ENCODE measurements at places on chromosomes 5 and 9.

DNA sequence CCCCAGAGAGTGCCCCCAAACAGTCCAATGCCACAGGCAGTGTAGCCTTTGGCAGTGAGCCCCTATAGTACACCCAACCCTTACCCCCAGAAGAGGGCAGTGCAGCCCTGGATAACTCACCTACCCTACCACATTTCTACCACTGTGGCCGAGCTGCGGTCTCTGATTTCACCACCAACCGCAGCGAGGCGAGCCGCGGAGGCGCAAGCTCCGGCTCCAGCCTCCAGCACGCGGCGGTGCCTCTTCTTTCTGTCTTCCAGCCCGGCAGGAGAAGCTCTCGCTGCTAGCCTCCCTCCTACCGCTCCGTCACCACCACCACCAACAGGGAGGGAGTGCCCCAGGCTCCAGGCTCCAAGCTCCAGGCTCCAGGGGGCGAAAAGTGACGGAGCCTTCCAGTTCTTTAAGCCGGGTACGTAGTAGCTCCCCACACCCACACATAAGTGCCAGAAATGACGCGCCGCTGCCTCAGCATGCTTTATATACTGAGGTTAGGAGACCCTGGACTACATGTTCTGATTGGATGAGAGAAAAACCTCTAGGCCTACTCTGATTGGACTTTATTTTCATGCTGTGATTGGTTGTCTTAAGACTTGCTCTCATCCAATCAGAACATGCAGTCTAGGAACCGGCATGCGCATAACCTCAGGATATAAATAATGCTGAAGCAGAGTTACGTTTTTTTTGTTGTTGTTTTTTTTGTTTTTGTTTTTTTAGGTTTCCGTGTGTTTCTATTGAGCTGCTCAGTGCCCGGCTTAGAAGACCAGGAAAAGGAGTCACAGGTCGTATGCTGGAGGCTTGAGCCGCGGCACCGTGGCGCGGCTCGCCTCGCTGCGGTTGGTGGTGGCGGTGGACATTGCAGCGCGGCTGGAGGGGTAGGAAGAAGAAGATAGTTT is at the start of gene PCAT7:
PCAT7 (plus strand) TSS at position 645 of the 893 bp plus-strand sequence.
- no peak for DNase-seq

DNA sequence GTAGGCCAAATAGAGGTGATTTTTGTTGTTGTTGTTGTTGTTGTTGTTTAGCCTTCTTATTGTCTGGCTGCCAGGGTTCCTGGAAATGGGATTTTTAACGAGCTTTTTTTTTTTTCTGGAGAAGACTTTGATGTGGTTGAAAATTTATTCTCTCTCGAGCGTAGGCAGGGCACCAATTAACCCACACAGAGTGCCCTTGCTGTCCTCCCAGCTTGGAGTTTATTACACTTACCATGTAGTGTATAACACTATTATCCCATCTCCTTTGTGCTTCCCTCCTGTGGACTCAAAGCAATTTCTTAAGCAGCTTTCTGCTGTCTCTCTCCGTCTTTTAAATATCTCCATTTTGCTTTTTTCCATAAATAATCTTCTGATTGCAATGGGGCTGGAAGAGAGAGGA is 57.4 kb downstream of the OR2K2 start:
- DNase-seq: no peak

DNA sequence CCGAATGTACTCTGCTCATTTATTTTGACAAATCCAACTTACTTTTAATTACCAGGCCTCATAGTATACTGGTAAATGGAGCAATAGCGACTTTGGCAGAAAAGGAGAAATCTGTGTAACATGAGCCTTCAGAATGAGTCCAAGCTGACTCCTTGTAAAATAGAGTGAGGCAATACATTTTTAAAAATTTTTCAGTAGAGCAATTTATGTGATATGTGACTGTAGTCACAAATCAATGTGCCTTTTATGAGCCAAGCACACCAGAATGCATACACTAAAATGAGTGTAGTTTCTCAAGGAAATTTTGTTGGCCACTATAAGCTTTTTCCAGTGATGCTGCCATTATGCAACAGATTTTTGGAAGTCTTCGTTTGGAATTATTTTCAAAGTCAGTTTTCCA is 73.8 kb downstream of the SNCAIP start:
- DNase-seq: no peak

GRCh38 chr5:67561151-67561932 is 364.7 kb upstream of the CD180 start:
- DNase-seq: no peak

DNA sequence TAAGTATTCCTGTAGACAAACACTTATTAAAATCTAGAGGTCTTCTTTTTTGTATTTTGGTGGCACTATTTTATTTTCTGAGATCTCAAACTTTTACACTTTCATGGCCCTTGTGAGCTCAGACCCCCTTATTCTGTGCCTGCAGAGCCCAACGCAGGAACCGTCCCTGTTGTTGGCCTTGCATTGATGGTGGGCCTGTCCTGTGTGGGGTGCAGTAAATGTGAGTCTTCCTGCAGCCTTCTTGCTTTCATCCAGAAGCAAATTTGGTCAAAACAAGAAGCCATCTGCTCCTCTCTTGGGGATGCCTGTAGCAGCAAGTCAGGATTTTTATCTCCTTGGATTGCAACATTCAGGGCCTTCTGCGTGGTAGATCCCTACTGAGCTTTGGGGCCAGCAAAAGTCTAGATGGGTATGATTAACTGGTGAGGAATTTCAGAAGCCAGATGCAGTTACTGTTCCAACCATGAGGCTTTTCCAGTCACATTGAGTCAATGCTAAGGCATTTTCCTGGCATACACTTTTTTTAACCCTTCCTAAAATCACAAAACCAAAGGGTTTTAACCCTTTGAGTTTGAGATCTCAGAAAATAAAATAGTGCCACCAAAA is 31.7 kb downstream of the BASP1 start:
- DNase-seq: peak; percentile 95

DNA sequence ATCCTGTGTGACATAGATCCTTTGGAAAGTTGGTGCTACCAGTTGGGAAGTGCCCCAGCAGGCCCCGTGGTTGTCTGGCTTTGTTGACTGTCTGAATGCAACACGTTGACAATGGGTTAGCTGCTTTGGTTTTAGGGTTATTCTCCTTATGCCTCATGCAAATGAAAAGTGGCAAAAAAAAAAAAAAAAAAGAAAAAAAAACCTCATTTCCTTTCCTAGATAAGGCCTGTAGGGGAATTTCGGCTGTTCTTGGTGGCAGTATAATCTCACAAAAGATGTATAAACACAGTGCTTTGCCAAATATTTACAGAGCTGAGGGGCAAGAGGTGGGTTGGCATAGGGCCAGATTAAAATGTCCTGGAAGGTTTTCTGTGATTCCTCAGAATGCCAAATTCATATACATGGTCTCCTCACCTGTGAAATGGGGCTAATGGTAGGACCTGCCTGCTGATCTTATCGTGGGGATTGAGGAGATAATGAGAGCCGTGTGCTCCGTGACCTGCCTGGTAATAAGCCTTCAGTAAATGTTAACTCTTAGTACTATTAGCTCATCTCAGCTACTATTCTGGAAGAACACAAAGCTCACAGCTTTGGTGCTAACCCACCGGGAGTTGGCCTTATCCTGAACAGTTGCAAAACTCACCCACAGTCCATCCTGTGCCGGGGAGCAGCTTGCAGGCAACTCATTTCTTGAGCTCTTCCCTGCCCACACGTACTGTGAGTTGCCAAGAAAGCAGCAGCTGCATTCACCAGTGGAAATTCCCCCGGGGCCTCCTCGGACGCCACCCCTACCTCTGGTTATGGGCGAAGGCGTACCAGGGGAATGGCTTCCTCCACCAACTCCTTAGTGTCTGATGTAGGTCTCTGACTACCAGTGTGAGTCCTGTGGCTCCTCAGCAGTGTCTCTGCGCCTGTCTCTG is 220.3 kb downstream of the NR3C1 start:
- DNase-seq: no peak

DNA sequence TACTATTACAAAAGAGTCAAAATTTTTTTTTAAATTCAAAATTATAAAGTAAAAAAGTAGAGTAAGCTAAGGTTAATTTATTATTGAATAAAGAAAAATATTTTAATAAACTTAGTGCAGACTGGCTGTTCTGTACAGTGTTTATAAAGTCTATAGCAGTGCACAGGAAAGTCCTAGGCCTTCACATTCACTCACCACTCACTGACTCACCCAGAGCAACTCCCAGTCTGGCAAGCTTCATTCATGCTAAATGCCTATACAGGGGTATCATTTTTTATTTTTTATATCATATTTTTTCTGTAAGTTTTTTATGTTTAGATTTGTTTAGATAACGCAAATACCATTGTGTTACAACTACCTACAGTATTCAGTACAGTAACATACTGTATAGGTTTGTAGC is 700.7 kb upstream of the GRAMD2B start:
- no peak for DNase-seq

DNA sequence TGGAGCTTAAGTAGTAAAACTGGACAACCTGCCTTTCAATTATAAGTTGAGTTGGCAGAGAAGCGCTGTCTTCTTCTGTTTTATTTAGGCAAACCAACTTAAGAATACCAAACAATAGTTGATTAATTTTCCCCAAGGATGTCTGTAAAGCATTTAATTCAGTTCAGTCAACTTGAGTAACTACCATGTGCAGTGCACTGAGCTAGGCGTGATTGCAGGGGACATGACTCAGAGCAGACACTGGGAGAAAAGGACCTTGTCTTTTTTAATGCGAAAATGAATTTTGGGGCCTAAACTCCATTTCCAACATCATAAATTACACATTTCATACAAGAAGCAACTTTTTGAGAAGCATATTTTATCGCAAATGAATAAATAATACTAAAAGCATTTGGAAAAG is 66.3 kb downstream of the FBXL7 start:
- DNase-seq: no peak

GRCh38 chr9:124438091-124438490 is 12.2 kb upstream of the ADGRD2 start:
- DNase-seq: no peak

DNA sequence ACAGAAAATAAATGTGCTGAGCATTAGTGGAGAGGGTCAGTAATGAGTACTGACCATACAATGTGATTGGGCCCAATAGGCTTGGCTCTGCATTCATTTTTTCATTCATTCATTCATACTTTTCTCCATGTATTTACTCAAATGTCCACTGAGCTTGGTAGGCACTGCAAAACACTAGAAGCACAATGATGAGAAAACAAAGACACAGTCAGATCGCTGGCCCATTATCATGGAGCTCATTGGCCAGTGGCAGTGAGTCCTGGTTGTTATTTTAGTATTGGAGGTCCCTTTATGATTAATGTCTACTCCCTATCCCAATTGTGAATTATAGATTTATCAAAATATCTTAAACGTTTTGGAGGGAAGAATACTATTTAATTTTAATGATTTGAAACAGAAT is 1079.7 kb upstream of the DMAC1 start:
- no peak for DNase-seq

GRCh38 chr9:14021871-14022525 is 291.9 kb downstream of the NFIB start:
- DNase-seq: peak; percentile 1

DNA sequence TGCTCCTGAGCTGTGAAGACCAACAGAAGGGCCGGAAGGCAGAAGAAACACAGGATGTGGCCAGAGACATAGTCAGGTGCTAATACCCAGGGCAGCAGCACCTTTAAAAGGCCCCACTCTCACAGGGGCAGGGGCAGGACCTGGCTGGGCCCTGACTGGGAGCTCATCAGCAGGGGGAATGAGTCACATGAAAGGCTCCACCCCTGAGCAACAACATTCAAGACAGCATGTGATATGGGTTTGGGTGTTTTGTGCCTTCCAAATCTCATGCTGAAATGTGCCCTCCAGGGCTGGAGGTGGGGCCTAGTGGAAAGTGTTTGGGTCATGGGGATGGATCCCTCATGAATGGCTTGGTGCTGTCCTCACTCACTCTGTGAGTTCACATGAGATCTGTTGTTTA is 181.7 kb downstream of the ERCC6L2 start:
- DNase-seq: no peak

DNA sequence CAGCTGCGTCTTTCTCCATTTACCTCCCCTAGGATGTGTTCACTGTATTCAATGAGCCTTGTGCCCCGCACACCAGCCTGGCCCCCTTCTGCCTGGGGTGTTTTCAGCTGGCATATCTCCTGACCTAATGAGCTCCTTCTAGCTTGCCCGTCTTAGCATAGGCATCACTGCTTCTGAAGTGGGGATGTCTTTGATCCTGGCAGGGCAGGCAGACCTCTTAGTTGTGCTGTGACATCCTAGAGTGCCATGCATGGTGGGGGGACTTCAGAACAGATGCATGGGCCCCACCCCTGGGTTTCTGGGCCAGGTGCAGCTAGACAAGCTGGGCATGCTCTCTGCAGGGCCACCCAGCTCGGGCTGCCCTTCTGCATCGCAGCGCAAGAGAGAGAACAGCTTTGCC is 172.7 kb downstream of the GADD45G start:
- no peak for DNase-seq

- DNase-seq: no peak
Measured at GRCh38 chr5:179780362-179780761, 13.4 kb upstream of the LTC4S start.

DNA sequence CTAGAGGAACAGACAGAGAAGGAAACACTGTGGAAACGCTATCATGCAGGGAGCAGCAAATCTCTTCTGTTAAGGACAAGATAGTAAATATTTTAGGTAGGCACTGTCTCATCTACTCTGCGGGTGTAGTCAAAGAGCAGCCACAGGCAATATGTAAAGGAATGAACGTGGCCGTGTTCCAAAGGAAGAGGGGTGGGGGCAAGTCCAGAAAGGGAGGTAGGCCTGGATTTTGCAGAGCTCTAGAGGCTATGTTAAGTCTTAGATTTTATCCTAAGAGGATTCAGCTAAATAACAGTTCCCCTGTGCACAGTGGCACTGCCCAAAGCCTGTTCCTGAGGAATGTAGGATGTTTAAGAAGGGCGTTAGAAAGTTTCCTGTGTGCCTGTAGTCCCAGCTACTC is 161.6 kb downstream of the ACTL7B start:
- DNase-seq: no peak

- no peak for DNase-seq
Measured at GRCh38 chr5:173435447-173435846, 107.2 kb upstream of the STC2 start.

DNA sequence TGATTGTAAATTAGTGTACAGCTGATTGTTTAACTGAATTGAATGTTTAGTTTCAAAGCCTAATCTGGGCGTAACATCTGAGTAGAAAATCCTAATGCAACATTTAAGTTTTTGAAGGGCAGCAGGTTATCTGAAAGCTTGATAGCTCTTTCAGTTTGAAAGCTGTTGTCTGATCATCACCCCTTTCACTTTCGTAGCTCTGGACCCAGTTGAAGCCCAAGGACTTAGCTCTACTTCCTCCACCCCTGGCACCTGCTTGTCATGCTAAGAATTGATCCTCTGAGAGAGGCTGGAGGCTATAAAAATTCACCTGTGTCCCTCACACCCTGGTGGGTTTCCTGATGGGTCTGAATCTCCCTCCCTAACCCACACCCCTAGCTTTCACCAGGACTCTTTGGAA is 86.0 kb downstream of the ZFAND5 start:
- no peak for DNase-seq

GRCh38 chr5:74667396-74667795 is 17.6 kb upstream of the HEXB start:
- no peak for DNase-seq

- DNase-seq: no peak
Measured at GRCh38 chr5:149549461-149550267, 1.6 kb downstream of the CSNK1A1 start.
